Caco-2 (cell line): ENCODE measurements at places on chromosomes 3 and 15. TPM values are rescaled to one million over a fixed set of nuclear protein-coding genes. Genes with fewer than 3 reads are reported as not detected.

Gene GOLGA6A
- not detected in 2 replicates for total RNA-seq

Gene GPR27
- 0.32 and 0.39 TPM in 2 replicates for total RNA-seq

Gene AADACL2
- not detected in 2 replicates for total RNA-seq

Gene FAM107A
- not detected in 2 replicates for total RNA-seq

Gene CIDEC
- 1.9 and 3.8 TPM in 2 replicates for total RNA-seq

Gene MESP2
- 0.32 and 0.70 TPM in 2 replicates for total RNA-seq

Gene SELENOS
- 69.7 and 71.3 TPM in 2 replicates for total RNA-seq

Gene WDR49
- total RNA-seq, result 0.32 and 0.51 TPM in 2 replicates

Gene TMEM266
- 0.27 and 0.28 TPM in 2 replicates for total RNA-seq

Gene STAB1
- 0.39 and 0.63 TPM in 2 replicates for total RNA-seq

Gene ROPN1B
- 0.30 TPM in 1 of 2 replicates, not detected in the other for total RNA-seq

Gene TATDN2
- total RNA-seq, result 29.3 and 32.1 TPM in 2 replicates

Gene ZFAND6
- 40.5 and 44.7 TPM in 2 replicates for total RNA-seq
